ENCODE measurements at places on chromosomes 12 and 14. TPM values are rescaled to one million over a fixed set of nuclear protein-coding genes. Genes with fewer than 3 reads are reported as not detected.

Gene GUCY2C
- not detected for total RNA-seq

Gene TSHR
- total RNA-seq, result not detected

Gene RERG
- 0.17 TPM for total RNA-seq

Gene PTPN6
- 5.4 TPM for total RNA-seq

Gene LMBR1L
- total RNA-seq, result 32.1 TPM
